SJSA1 (cell line): ENCODE measurements at places on chromosomes 1 and 21. TPM values are rescaled to one million over a fixed set of nuclear protein-coding genes. Genes with fewer than 3 reads are reported as not detected.

GRCh38 chr21:34983680-34984086 lies 65.4 kb downstream of the RUNX1 start:
- H3K27ac ChIP-seq = peak overlapping the region; percentile 75
- H3K36me3 ChIP-seq = 0 out of 2 replicates have a peak, but pooled peaks cover 3% of the 10 kb centered on the region
- no peak overlapping the region for H3K4me3 ChIP-seq
- H3K4me1 ChIP-seq = peaks cover 57% of the 10 kb centered on the region
- peak; percentile 57 for DNase-seq
- no peaks in the 10 kb centered on the region for H3K27me3 ChIP-seq

DNAJC6 gene
- total RNA-seq = 0.06 and 0.47 TPM in 2 replicates

- DNase-seq = no peak
- no peaks in the 10 kb centered on the region for H3K4me1 ChIP-seq
- no peak overlapping the region for H3K27ac ChIP-seq
- H3K36me3 ChIP-seq = no peaks in the 10 kb centered on the region
- no peak overlapping the region for H3K4me3 ChIP-seq
- H3K27me3 ChIP-seq = peaks cover 9% of the 10 kb centered on the region
Measured at GRCh38 chr1:162169031-162169790, 99.7 kb downstream of the NOS1AP start.

DNA sequence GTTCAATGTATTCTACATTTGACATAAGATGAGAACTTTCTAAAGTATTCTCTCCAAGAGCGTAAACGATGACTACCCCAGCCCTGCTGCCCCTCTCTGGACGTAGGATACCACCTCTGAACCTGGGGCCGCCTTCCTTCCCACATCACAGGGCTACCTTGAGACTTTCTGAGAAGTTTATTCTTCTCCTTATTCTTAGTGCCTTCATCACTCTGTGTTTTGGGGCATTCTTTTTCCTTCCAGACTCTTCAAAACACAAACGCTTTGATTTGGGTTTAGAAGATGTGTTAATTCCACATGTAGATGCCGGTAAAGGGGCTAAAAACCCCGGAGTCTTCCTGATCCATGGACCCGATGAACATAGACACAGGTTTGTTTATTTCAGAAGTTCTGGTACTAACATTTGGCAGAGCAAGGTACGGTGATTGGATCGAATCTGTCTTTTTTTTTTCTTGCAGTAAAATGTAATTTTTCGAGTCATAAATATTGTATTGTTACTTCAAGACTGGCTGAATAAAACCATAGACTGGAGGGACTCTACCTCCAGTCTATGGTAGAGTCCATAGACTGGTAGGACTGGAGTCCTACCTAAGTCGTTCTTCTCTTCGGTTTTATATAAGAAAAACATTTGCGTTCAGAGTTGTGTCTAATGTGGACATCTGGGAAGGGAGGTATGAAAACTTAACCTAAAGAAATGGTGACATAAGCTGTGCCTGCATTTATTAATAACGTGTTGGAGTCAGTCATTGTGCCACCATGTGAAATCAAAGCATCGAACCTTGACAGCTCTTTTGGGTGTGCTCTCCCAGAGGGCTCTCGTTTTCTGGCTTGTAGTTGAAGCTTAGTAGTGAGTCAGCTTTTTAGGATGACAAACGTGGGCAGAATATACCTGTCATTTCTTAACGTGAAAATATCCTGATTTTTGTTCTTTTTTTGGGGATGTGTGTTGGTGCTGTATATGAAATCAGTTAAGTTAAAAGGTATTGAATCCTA lies 1.2 kb downstream of the MAN1A2 start:
- peaks cover 14% of the 10 kb centered on the region for H3K4me1 ChIP-seq
- H3K27ac ChIP-seq = no peak overlapping the region

YBEY gene
- total RNA-seq = 2.7 and 18.4 TPM in 2 replicates

GRCh38 chr21:35111321-35111930 lies 62.3 kb upstream of the RUNX1 start:
- H3K27ac ChIP-seq = no peak overlapping the region
- no peaks in the 10 kb centered on the region for H3K27me3 ChIP-seq
- DNase-seq = no peak
- H3K4me3 ChIP-seq = no peak overlapping the region
- no peaks in the 10 kb centered on the region for H3K4me1 ChIP-seq

PLA2G2A gene
- not detected in 2 replicates for total RNA-seq

DNA sequence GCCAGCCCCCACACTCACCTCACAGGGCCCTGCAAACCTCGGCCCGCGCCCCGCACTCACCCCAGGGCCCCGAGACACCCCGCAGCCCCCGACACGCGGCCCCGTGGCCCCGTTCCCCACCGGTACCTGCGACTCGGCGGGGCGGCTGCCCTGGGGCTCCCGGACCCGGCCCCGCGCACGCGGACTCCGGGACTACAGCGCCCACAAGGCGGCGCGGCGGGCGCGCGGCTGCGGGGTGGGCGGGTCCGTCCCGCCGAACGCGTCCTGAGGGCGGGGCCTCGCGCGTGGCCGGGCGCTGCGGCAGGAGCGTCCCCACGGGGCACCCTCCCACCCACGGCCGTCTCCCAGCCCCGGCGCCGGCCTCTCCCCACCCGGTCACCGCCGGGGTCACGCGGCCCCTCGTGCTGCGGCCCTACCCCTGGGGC lies at the start of gene SLC19A1:
SLC19A1 (minus strand) TSS at position 199 of the 425 bp plus-strand sequence. CDS start 4,481 bp downstream, outside the sequence.
- H3K36me3 ChIP-seq = peaks cover 2% of the 10 kb centered on the region; the same call in 1 of the 2 replicates
- peaks cover 11% of the 10 kb centered on the region for H3K4me1 ChIP-seq
- peak; percentile 58 for DNase-seq
- H3K27me3 ChIP-seq = no peaks in the 10 kb centered on the region
- peak within 1 kb of the TSS; percentile 54 for H3K4me3 ChIP-seq
- no peak within 1 kb of the TSS for H3K27ac ChIP-seq

IRF6 gene
- not detected in 2 replicates for total RNA-seq
